Tibial nerve (tissue), 4 donors: ENCODE measurements at places on chromosomes 4 and X.

GRCh38 chrX:150683536-150684146, 9.6 kb upstream of the MTMR1 start:
- no peak for DNase-seq

GRCh38 chrX:108344216-108344615, 94.0 kb downstream of the COL4A6 start:
- DNase-seq = no peak

DNA sequence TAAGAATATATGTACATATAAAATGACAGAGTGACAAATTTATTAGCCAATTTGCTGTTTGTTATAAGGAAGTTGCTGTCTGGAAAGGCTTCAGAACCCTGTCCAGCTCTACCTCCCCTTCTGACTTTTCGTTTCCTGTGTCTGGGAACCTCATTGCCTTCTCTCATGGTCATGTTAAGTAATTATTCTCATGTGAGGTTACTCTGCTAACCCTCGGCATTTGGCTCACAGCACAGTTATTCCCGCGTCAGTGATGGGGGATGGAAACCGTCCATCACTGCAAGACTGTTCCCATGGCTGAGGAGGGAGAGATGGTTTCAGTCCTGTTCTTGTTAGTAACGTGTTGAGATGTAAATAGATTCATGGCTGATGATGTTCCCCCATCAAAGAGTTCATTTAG, 11.9 kb downstream of the EDNRA start:
- no peak for DNase-seq

- DNase-seq = no peak
These were observed 192.4 kb upstream of the EDNRA start for GRCh38 chr4:147288512-147288911.

- no peak for DNase-seq
These were observed 43.5 kb upstream of the CITED1 start for GRCh38 chrX:72349190-72349589.

- no peak for DNase-seq
These were observed 168.9 kb downstream of the AASDH start for GRCh38 chr4:56218230-56218895.

GRCh38 chr4:26533685-26534084, 43.4 kb upstream of the CCKAR start:
- DNase-seq = no peak

DNA sequence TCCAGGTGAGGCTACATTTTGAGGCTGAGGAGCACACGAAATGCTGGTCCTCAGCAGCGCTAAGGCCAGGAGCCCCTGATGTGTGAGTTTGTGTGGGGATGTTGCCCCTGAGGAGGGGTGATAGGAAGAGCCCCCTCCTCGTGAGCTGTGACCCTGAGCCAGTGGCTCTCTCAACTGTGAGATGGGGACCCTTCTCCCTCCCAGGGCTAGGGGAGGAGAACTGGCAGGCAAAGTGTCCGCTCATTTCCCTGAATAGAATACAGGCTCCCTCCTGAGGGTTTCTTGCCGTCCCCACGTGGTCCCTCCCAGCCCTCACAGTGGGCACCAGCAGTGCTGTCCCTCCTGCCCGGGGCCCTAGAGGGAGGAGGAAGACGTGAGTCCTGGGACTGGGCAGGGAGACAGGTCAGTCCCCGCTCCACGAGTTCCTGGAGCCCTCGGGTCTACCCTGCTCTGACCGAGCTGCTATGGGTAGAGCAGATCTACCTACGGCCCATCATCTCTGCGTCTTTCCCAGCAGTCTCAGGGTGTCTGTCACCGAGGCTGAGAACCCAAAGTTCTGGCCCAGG, 21.0 kb upstream of the TBC1D14 start:
- DNase-seq = no peak

GRCh38 chr4:158609116-158609515, 62.6 kb downstream of the C4orf46 start:
- no peak for DNase-seq

- DNase-seq = no peak
These were observed 169.0 kb upstream of the MBNL3 start for GRCh38 chrX:132657876-132658275.
